NCI-H2081 (cell line): ENCODE measurements at places on chromosomes 11 and 22.

DNA sequence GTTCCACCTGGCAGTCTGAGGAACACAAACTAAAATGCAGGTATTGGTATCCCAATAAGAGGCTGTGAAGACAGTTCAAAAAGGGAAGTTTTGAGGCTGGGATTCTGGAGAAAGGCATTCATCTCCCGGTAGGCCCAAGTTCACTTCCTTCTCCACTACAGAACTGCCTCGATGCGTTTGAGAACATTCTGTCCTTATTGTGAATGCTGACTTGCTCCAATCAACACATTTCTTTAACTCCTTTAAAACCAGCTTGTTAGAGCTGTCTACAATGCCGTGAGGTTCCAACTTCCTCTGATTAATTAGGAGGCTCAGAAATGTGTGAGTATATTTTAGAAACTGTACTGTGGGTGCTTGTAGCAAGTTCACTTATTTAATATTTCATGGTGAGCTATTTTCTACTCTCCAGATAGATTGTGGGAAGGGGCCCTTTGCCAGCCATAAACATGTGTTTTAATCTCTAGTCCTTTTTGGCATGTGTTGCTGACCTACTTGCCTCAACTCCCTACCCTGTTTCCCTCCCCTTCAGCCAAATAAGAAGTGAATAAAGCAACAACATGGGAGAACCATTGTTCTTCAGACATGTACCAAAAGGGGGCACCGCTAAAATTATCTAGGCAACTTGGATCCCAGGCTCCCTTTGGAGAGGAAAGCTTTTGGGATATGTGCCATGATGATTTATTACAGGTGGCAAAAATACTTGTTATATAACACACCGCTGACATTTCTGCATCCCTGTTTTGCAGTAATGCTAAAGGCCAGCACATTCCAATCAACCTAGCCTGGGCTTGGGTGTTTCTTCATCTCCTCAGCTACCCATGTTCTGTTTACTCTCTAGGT is 245.6 kb downstream of the BLID start:
- no peak for DNase-seq

DNA sequence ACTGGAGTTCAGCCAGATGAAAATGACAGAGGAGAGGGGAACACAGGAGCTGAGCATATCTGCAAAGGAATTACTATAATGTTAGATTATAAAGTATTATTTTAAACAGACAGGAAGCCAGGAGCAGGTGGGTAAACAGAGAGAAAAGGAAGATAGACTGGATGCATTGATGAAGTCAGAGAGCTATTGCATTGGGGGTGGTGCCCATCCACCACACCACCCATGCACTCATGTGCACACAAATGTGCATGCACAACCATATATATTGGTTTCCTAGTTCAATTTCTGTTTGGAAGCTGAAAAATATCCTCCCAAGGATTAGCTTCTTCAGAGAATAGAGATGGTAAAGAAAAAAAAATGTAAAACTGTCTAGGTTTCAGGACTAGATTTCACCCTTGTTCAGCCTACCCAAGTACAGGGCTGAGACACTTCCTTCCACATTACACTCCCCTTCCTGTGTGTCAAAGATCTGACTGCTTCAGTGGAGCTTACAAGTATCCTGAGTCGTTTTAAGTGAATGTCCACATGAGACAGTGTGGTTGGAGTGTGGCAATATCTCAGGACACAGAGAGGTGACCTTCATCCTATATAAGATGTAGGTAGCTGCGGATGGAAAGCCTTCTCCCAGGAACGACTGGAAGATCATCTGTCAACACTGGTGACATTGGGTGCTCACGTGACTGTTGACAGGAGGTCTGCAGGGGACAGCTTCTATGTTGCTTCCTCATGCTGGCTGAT is 12.2 kb upstream of the SMPD1 start:
- no peak for DNase-seq

GRCh38 chr11:14789879-14790484 is 102.0 kb downstream of the CYP2R1 start:
- DNase-seq, result peak; percentile 3

DNA sequence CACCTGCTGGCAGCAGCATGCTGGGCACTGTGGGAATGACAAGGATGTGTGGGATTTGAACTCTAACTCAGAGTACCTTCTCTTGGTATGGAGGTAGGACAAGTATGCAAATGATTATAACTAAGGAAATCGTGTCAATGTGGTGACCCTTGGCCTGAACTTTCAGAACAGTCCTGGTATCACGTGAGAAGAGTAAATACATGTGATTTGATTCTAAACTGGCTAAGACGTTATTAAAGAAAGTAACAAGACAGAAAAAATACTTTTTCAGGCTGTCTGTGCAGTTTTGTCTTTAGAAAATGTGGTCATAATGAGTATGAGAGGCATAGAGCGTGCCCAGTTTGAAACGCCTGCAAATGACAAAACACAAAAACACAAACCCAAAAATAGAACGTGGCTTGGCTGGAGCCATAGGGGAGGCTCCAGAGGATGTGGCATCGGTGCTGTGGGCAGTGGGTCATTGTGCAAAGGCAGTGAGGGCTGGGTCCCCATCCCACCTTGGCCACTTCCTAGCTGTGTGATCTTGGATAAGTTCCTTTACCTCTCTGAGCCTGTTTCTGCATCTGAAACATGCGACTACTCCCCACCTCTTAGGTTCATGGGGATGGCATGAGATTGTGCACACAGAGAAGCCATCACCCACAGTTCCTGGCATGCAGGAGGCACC is 18.4 kb upstream of the IL2RB start:
- no peak for DNase-seq

DNA sequence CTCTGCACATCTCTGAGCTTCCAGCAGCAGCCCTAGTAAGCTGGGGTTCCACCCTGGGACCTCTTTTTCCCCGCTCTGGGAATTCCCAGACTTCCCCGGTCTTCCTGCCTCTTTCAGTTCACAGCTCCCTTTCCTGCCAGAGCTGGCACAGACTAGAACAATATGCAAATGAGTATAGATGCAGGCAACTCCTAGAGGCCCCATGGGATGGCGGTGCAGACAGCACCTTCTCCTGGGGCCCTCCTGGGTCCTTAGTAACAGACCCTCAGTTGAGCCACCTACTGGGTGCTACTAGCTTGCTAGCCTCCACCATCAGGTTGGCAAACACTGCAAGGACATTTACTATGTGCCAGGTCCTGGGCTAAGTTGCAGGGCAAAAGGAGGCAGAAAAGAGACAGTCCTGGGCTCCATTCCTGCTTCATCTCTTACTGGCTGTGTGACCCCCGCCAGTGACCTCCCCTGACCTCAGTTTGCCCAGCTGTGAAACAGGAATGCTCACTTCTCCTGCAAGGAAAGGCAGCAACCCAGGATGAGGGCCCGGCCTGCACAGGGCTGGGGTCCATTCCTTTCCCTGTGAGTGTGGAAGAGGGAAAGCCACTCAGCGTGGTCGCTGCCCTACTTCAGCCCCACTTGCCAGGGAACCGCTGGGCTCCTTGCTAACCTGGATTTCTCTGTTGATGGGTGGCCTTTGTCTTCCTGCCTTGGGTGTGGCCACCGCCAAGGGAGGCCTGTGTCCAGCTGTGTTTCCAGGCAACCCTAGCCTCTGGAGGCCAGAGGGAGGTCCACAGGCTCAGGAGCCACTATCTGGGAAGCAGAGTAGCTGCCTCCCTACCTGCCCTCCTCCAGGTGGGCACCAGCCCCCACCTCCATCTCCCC is 7.3 kb downstream of the RELT start:
- DNase-seq, result no peak

GRCh38 chr22:42996646-42997365 is 18.1 kb downstream of the PACSIN2 start:
- no peak for DNase-seq

- DNase-seq, result no peak
Observed at GRCh38 chr22:30866811-30867271, 101.7 kb downstream of the MORC2 start.

DNA sequence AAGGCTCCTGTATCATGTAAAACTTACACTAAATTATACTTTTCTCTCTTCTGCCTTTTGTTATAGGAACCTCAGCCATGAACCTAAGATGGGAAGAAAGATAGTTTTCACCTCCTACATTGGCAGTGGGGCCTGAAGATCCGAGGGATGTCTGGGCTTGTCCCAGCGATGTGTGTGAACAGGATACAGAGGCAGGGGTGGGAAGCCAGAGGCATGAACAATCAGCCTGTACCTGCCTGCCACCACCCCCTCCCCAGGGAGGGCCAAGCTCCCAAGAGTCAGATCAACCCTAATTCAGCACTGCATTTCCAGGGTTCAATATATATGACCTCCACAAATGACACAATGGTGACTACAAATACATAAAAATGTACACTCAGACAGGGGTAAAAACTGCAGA is 9.4 kb downstream of the KIAA0930 start:
- no peak for DNase-seq

GRCh38 chr11:32087597-32087996 is 3.3 kb upstream of the RCN1 start:
- DNase-seq, result no peak

GRCh38 chr11:77668760-77669159 is 31.2 kb upstream of the CLNS1A start:
- DNase-seq, result no peak

- no peak for DNase-seq
Observed at GRCh38 chr11:100978939-100979338, 150.7 kb downstream of the PGR start.

DNA sequence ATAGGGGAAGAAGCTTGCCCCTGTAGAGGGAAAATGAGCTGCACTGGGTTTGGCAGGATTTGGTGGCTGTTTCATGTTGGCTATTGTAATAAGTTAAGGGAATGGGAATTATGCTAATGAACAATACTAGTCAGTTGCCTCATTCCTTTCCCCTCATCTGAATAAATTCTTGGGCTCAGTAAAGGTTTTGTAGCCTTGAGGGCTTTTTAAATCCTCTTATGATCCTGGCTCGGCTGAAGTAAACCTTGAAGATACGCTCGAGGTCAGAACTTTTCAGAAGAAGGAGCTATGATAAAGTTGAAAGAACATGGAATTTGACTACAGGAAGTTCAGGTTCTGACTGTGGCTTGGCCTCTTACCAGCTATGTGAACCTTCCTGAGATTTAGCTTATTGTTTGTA is 448.7 kb downstream of the RAB38 start:
- DNase-seq, result no peak

- DNase-seq, result no peak
Observed at GRCh38 chr11:85096939-85097338, 530.2 kb downstream of the DLG2 start.

DNA sequence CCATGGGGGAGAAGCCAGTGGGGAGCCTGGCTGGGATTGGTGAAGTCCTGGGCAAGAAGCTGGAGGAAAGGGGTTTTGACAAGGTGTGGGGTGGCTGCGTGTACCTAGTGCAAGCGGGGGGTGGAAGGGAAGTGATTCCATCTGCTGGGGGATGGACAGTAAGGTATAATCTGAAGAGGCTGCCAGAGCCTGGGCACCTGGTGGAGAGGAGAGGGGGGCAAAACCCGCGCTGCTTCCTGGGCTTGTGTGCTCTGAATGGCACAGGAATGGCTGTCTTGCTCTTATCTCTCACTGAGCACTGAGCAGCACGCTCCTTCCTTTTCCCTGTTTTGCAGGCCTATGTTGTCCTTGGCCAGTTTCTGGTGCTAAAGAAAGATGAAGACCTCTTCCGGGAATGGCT is 988 bp downstream of the BANF1 start:
- peak; percentile 2 for DNase-seq

- DNase-seq, result no peak
Observed at GRCh38 chr22:25395468-25395867, 169.0 kb upstream of the GRK3 start.

- DNase-seq, result no peak
Observed at GRCh38 chr11:35812828-35813227, 131.0 kb upstream of the LDLRAD3 start.

DNA sequence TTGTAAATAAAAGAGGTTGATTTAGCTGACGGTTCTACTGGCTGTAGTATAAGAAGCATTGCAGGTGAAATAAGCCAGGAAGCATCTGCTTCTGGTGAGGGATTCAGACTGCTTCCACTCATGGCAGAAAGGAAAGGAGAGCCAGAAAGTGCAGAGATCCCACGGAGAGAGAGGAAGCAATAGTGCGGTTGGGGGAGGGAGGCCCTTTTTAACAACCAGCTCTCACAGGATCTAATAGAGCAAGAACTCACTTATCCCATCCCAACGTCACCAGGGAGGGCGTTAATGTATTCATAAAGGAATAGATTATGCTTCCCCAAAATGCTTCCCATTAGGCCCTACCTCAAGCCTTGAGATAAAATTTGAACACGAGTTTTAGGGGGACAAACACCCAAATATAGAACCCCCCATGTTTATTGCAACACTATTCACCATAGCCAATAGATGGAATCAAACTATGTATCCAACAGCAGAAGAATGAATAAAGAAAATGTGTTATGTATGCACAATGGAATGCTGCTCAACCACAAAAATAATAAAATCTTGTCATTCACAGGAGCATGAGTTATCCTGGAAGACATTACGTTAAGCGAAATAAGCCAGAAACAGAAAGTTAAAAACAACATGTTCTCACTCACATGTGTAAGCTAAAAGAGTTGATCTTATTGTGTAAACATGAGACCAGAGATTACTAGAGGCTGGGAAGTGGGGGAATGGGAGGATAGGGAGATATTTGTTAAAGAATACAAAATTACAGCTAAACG is 908.3 kb upstream of the ANO3 start:
- no peak for DNase-seq

DNA sequence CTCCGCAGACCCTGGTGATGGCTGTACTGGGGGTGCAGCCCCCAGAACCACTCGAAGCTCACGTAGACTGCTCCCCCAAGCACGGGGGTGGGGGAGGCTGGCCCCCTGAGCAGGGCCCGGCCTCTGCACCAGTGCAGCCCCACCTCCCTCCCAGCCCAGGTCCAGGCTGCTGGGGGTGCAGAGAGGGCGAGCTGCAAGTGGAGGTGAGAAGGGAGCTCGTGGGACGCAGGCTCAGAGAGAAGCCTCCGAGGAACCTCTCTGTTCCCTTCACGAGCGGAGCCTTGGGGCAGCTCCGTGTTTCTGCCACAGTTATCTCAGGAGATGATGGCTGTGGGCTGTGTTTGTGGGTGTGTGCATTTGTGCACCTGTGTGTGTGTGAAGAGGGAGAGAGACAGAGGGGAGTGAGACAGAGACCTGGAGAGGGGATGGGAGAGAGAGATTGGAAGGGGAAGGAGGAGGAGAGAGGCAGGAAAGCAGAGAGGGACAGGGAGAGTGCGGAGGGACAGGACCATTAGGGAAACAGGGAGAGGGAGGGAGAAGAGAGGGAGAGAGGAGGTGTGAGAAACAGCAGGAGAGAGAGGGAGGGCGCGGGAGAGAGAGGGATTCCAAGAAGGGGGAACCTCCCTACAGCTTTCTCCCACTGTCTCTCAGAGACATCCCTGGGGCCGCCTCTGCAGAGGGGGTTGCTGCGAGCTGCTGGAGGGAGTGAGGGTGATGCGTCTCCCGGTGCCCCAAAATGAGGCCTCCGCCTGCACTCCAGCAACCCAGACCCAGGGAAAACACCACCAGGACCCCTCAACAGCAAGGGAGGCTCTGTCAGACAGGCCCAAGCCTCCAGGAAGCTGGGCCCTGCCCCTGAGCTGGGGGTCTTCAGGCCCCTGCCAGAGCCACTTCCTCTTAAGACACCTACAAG is 1488.6 kb downstream of the BRD1 start:
- no peak for DNase-seq

GRCh38 chr11:123519797-123520193 is 89.7 kb downstream of the GRAMD1B start:
- DNase-seq, result no peak

GRCh38 chr11:75152651-75153427 is 1.9 kb downstream of the SLCO2B1 start:
- no peak for DNase-seq

GRCh38 chr22:40478338-40479125 is 108.1 kb downstream of the SGSM3 start:
- no peak for DNase-seq

GRCh38 chr22:29480512-29481264 is 670 bp downstream of the NEFH start:
- no peak for DNase-seq
